ENCODE measurements at places on chromosomes 5 and 9.

DNA sequence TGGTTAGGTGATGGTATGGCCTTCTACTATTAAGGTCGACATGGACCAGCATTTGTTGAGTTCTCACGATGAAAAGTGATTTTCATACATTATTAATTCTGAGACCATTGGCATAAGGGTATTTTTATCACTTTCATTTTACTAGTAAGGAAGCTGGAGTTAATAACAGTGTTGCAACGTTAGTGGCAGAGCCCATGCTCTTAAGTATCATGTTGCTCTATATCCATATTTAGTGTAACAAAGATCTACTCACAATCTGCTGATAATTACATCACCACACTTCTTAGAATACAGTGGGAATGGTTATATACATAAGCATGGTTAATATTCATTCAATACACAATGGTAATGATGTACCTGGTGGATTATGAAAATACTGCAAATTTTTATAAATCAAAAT lies 81.9 kb downstream of the PRR16 start:
- no peak for DNase-seq

DNA sequence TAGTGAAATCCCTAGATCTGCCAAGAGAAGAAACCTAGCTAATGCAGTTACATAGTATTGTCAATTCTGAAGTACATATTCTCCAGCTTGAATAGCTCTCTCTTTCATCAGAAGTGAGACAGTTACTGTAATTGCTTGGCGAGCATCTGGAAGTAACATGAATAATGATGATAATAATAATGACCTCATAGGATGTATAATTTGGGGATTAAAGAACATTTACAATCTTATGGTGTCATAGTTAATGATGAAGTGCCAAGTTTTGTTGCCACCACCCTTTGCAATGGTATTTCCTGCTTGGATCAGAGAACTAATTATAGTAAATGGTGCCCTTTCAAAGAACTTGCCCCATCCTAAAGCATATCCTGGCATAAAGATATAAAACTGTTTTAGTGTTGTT lies 201.4 kb downstream of the ADAMTSL1 start:
- no peak for DNase-seq

GRCh38 chr5:111237470-111237869 lies 13.3 kb downstream of the CAMK4 start:
- DNase-seq: no peak

GRCh38 chr5:16866273-16866672 lies 69.8 kb downstream of the MYO10 start:
- DNase-seq: peak; percentile 42

- DNase-seq: no peak
These were observed 59.2 kb downstream of the AP3B1 start for GRCh38 chr5:78235289-78235688.

- no peak for DNase-seq
These were observed 41.5 kb downstream of the SPRY4 start for GRCh38 chr5:142283304-142283703.

- no peak for DNase-seq
These were observed 54.1 kb downstream of the DAPK1 start for GRCh38 chr9:87551772-87552217.

DNA sequence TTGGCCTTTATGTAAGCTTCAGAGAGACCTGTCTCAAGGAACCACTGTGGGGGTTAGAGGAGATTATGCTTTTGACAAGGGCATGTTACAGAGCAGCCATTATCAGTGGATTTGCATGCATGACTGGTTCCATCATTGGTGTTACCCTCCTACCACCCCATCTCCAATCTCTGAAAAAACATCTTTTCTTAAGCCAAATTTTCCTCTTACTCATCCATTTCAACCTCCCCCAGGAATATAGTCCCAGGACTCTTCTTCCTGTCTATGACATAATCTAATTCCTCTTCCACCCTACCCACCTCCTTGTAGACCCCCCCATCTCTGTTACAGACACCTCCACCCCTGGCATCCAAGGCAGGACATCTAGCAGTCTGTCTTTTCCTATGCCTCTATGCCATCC lies 33.1 kb upstream of the ADRB2 start:
- no peak for DNase-seq

DNA sequence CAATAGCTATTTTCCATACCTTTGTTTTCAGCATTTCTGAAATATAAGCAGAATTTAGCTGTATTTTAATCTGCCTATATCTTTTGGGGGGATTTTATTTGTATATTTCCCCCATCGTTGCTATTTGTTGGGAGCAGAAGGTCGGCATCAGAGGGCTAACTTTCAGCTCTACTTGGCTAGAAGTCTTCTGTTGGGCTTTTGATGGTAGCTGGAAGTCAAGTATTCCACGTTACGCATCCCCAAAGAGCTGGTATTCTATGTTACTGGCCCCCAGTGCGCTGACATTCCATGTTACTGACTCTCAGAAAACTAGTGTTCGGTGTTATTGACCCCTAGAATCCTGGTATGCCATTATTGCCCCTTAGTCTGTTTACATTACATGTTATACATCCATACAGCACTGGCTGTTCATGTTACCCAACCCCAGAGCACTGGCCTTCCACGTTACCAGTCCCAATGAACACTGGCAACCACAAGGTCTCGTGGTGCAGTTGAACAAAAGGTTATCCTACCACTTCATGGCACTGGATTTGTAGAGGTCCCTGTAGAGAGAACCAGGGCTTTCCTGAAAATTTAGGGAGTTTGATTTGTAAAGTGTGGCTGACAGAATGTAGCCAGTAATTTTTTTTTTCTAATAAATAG lies 278.1 kb upstream of the CD180 start:
- no peak for DNase-seq

- no peak for DNase-seq
These were observed 6.3 kb downstream of the TYRP1 start for GRCh38 chr9:12699529-12699928.

- no peak for DNase-seq
These were observed 26.2 kb downstream of the ZNF474 start for GRCh38 chr5:122155546-122155945.

DNA sequence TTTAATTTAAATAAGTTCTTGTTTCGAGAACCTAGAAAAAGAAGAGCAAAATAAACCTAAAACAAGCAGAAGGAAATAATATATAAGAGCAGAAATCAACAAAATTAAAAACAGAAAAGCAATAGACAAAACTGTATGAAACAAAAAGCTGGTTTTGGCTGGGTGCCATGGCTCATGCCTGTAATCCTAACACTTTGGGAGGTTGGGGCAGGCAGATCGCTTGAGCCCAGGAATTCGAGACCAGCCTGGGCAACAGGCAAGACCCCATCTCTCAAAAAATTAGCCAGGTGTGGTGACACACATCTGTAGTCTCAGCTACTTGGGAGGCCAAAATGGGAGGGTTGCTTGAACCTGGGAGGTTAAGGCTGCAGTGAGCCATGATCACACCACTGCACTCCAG lies 59.2 kb upstream of the OTP start:
- no peak for DNase-seq

GRCh38 chr5:80033513-80033912 lies 1.6 kb upstream of the THBS4 start:
- no peak for DNase-seq

DNA sequence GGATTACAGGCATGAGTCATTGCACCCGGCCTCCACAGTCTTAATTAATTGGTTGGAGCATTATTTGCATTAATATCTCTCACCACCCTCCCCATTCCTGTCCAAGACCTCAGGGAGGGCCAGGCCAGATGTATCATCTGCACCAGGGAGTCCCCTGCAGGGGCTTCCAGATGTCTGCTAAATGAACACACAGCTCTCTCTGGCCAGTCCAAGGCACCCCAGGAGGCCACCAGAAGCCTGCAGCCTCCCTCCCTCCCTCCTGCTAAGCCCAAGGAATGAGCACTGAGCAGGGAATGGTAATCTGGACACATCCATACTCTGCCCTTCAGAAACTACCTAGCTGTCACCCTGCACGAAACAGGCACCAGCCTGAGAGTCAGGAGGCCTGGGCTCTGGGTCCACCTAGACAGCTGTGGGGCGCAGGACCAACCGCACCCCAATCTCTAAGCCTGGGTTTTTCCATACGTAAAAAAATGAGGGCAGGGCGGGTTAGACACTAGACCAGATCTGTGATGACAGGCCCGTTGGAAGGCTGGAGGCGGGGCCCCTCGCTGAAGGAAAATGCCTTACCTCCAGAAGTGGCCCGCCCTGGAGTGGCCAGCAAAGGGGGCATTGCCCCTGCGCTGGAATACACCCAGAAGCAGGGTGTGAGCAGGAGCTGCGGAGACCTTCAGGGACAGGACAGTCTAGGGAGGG lies 8.3 kb downstream of the CIZ1 start:
- no peak for DNase-seq

DNA sequence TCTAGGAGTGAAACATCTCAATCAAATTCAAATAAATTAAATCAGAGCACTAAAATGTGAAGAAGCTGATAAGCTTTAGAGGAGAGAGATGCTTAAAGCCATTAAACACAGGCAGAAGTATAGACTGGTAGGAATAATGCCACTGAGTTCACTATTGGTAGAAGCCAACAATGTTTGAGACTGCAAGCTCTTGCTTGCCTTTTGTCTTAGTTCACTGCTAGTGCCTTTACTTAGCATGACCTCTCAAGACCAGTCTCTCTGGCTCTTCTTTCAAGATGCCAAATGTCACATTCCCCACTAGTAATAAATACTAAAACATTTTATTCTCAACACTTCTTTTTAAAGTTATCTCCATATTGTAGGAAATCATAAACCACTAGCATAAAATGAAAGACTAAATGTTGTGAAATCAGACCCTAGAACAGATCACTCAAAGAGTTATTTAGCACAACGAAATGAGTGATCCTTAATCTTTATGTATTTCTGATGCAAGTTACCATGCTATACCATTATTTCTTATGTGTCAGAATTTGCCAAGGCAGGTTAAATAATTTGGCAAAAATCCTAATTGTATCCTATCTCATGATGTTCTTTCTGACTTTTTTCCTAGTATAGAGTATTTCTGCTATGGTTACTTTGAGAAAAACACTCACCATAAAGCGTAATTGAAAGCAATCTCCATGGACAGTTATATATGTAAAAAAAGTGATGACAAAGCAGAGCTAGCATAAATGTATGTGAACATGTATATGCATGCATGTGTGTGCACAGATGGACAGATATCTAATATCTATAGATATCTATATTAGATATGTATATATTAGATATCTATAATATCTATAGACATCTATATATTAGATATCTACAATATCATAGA lies 57.5 kb downstream of the PJA2 start:
- no peak for DNase-seq

- no peak for DNase-seq
These were observed 138.8 kb upstream of the NFIL3 start for GRCh38 chr9:91562416-91562815.

DNA sequence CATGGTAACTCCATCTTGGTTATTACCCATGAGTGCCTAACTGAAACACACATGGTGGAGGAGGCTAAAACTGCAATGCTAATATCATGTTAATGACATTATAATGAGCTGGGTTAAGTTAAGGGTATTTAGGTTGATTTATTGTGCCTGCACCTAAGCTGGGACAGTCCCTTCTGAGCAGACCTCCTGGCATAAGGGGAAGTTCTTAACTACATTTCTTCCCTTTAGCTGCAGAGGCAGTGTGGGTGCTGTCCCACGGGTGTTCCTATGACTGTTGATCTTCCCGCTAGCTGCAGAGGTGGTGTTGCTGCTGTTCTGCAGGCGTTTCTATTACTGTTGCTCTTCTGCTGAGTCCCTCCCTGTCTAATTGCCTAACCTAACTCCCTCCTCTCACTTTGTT lies 183.9 kb downstream of the LURAP1L start:
- DNase-seq: no peak

- DNase-seq: peak; percentile 29
These were observed 357.8 kb downstream of the ICE1 start for GRCh38 chr5:5780253-5780652.

GRCh38 chr5:16722097-16722495 lies 105.3 kb upstream of the RETREG1 start:
- no peak for DNase-seq

DNA sequence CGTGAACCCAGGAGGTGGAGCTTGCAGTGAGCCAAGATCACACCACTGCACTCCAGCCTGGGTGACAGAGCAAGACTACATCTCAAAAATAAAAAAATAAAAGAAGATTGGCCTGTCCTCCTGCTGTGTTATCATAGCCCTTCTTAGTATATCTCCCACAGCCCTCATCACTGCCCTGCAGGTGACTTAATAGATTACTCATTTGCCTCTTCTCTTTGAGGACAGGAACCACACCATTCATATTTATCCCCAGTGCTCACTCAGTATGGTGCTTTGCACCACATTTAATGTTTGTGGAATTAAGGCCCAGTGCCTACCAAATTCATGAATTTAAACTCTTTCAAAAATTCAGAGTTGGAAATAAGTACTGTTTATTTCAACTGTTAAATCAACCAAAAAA lies 10.3 kb downstream of the IDNK start:
- DNase-seq: no peak

GRCh38 chr5:166803058-166803457 lies 1488.4 kb upstream of the WWC1 start:
- no peak for DNase-seq

DNA sequence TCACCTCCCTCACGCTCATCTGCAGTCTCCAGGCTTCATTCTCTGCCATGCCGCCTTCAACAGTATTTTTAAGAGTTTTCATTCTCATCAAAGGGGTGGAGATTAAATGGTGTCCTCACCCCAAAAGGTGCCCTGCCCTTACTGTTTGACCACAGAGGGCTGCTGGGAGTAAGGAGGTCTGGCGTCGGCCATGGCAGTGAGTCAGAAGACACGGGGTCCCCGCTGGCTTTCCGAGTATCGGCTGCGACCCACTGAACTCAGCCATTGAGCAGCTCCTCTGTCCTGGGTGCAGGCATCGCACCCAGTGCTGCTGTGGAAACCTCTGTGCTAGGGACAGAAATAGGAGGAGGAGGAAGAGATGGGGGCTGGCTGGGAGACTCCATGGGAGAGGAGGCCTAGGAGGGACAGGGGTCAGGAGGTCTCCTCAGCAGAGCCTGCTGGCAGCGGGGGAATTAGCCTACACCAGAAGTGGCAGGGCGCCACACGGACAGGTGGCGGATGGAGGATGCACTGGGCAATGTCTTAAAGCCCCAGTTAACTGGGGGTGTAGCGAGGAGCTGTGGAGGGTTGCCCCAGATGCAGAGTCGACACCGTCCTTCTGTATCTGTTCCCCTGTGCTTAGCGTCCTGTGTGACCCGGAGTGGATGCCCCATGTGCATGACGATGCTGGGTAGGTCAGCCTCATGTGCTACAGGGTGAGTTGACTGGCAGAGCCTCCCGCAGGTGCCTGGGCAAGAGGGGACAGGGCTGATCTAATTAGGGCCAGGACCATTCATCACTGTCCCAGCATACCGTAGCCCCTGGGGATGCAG lies 15.4 kb upstream of the PLEKHG4B start:
- DNase-seq: no peak

DNA sequence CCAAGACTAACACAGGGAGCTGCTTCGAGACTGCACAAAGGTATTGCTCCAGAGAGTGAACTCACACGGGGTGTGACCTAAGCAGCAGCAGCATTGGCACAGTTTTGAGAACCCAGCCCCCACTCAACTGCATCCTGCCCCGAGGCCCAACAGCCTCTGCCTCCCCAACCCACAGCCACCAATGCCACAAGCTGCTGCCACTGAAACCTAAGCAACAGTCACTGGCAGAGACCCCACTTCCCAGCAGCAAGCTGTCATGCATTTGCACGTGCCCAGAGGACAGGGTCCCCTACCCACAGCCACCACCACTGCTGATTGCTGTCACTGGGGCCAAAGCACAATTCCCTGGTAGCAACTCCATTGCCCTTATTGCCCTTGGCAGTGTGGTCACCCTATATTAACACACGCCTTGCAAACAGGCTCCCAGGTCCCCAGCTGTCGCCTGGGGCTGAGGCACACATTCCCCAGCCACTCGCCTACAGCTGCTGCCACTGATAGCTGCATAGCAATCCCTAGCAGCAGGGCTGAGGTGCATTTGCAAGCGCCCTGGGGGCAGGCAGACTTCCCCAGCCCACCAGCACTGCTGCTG lies 141.0 kb downstream of the AGTPBP1 start:
- no peak for DNase-seq
